ENCODE measurements at places on chromosomes 6 and 20. TPM values are rescaled to one million over a fixed set of nuclear protein-coding genes. Genes with fewer than 3 reads are reported as not detected.
A peak's percentile ranks its signal among the peaks of the same experiment; 100 is the strongest.

GRCh38 chr6:159212525-159213280, 43.5 kb downstream of the FNDC1 start:
- H3K4me1 ChIP-seq, result no peaks in the 10 kb centered on the region
- H3K27me3 ChIP-seq, result no peaks in the 10 kb centered on the region
- no peak overlapping the region for H3K27ac ChIP-seq
- no peaks in the 10 kb centered on the region for H3K36me3 ChIP-seq

DNA sequence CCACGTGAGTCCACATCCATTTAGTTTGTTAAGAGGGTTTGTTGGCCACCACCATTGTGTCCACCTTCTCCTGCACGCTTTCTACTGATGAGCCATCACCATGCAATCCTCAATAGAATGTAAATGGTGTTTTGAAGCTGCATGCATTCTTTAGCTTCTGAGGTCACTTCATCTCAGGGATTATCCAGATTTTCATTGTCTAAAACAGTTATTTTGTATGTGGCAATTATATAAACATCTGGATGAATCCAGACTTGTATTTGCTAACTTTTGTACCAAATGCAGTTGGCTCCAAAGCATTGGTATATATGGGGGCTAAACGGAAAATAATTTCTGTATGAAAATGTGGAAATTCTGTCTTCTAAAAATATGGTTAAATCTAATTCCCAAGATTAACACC, 231.2 kb upstream of the ARID1B start:
- no peaks in the 10 kb centered on the region for H3K36me3 ChIP-seq
- H3K27me3 ChIP-seq, result peaks cover 6% of the 10 kb centered on the region
- no peak overlapping the region for H3K27ac ChIP-seq

DNA sequence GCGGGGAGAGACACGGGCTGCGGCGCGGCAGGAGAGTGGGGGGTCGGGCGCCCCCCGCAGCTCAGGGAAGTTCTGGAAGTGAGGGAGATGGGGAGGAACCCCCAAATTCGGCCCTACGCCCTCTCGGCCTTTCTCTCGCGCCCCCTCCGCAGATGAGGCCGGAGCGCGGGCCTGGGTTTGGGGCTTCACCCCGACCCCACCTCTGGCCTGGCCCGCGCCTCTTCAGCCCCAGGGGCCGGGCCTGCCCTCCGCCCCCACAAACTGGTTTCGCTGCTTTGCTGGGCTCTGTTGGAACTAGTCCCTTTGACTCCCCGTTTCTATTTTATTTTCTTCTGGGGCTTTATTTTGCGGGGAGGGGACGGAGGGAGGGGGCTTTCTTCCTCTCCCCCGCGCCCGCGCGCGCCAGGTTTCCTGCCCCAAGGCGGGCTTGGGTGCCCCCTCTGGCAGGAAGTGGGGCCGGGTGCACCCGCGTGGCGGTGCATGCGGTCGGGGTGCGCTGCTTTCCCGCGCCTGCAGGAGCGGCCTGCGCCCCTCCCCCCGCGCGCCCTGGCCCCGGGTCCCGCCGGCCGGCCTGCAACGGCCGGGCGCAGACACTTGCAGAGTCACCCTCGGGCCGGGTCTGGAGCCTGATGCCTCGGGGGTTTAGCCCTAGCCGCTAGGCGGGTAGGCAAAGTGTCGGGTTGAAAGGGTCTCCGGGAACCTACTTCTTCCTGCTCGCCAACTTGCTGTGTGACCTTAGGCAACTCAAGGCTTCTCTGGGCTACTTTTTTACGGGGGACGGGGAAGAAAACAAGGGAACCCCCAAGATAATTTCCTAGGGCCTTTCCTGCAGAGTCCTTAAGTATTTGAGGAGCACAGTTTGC, 1.3 kb downstream of the HMGA1 start:
- no peaks in the 10 kb centered on the region for H3K36me3 ChIP-seq
- peak; percentile 71 for DNase-seq
- peaks cover 23% of the 10 kb centered on the region for H3K4me1 ChIP-seq

- H3K4me3 ChIP-seq, result no peak overlapping the region
- no peaks in the 10 kb centered on the region for H3K36me3 ChIP-seq
- DNase-seq, result no peak
- H3K27me3 ChIP-seq, result no peaks in the 10 kb centered on the region
- no peak overlapping the region for H3K27ac ChIP-seq
Observed at GRCh38 chr6:149895833-149896271, 2.1 kb downstream of the RAET1E start.

DNA sequence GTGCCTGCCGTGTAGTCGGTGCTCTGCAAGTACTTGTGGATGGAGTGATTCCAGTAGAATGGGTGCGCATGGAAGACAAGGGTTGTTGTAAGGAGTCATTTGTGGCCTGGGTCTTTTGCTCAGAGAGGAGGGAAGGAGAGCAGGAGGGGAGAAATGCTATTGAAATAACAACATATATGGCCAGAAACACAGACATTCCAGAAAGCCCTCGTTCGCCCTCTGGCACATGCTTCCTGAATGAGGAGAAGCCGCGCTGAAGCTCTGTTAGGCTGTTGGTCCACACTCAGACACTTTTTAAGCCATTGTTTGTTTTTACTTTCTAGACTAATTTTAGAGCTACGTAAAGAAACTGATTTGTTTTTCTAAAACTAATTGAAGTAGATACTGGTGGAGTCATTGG, 107.4 kb downstream of the RPP40 start:
- no peak overlapping the region for H3K27ac ChIP-seq
- DNase-seq, result no peak
- no peaks in the 10 kb centered on the region for H3K4me1 ChIP-seq
- no peaks in the 10 kb centered on the region for H3K27me3 ChIP-seq
- H3K36me3 ChIP-seq, result no peaks in the 10 kb centered on the region

DNA sequence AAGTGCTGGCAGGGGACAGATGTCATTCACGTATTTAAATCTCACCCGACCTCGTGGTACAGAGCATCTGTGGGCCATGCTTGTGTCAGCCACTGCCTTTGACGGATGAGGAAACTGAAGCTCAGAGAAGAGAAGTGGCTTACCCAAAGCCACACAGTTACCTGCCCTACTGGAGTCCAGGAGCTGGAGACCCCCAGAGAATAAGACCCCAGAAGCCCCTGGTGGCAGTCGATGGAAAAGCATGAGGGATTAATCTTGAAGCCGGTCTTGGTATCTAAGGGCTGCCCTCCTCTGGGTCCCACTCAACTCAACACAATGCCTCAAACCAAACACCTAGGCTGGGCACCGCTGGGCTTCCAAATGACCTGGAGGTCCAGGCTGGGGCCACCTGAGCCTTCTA, 83.1 kb downstream of the GRM4 start:
- no peaks in the 10 kb centered on the region for H3K4me1 ChIP-seq
- H3K36me3 ChIP-seq, result no peaks in the 10 kb centered on the region
- H3K4me3 ChIP-seq, result no peak overlapping the region
- peaks cover 8% of the 10 kb centered on the region for H3K27me3 ChIP-seq

GRCh38 chr20:51346686-51347485, 195.6 kb downstream of the NFATC2 start:
- no peak for DNase-seq
- no peaks in the 10 kb centered on the region for H3K27me3 ChIP-seq
- no peaks in the 10 kb centered on the region for H3K36me3 ChIP-seq
- no peak overlapping the region for H3K27ac ChIP-seq

GRCh38 chr20:64048402-64049044, 916 bp downstream of the SOX18 start:
- peaks cover 47% of the 10 kb centered on the region for H3K27me3 ChIP-seq
- no peak overlapping the region for H3K4me3 ChIP-seq
- H3K27ac ChIP-seq, result no peak overlapping the region
- DNase-seq, result no peak

GRCh38 chr6:81515562-81516453, 236.7 kb downstream of the TENT5A start:
- H3K36me3 ChIP-seq, result no peaks in the 10 kb centered on the region
- H3K27me3 ChIP-seq, result no peaks in the 10 kb centered on the region

DNA sequence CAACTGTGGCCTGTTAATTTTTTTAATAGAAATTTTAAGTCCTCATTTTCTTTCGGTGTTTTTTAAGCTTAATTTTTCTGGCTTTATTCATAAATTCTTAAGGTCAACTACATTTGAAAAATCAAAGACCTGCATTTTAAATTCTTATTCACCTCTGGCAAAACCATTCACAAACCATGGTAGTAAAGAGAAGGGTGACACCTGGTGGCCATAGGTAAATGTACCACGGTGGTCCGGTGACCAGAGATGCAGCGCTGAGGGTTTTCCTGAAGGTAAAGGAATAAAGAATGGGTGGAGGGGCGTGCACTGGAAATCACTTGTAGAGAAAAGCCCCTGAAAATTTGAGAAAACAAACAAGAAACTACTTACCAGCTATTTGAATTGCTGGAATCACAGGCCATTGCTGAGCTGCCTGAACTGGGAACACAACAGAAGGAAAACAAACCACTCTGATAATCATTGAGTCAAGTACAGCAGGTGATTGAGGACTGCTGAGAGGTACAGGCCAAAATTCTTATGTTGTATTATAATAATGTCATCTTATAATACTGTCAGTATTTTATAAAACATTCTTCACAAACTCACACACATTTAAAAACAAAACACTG, 10.1 kb downstream of the HFE start:
- peak; percentile 86 for DNase-seq
- no peaks in the 10 kb centered on the region for H3K4me1 ChIP-seq
- no peak overlapping the region for H3K4me3 ChIP-seq
- no peak overlapping the region for H3K27ac ChIP-seq
- no peaks in the 10 kb centered on the region for H3K36me3 ChIP-seq

DNA sequence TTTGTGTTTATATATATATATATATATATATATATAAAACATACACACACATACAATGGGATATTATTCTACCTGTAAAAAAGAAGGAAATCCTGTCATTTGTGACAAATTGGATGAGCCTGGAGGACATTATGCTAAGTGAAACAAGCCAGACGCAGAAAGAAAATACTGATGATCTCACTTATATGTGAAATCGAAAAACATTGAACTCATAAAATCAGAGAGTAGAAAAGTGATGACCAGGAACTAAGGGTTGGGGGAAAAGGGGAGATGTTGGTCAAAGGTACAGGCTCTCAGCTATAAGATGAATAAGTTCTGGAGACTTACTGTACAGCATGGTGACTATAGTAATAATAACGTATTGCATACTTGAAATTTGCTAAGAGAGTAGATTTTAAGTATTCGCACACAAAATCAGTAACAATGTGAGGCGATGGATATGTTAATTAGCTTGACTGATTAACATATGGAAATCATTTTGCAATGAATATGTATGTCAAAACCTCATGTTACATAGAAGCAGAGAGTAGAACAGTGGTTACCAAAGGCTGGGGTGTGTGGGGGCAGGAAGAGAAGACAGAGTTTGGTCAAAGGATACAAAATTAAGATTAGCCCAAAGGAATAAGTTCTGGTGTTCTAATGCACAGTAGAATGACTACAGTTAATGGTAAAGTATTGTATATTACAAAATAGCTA, 92.3 kb upstream of the PHACTR1 start:
- DNase-seq, result no peak
- H3K4me1 ChIP-seq, result no peaks in the 10 kb centered on the region
- no peak overlapping the region for H3K4me3 ChIP-seq
- no peaks in the 10 kb centered on the region for H3K27me3 ChIP-seq
- no peak overlapping the region for H3K27ac ChIP-seq

GRCh38 chr6:25564943-25565342, 87.1 kb upstream of the SCGN start:
- H3K27me3 ChIP-seq, result no peaks in the 10 kb centered on the region
- H3K27ac ChIP-seq, result no peak overlapping the region

DNA sequence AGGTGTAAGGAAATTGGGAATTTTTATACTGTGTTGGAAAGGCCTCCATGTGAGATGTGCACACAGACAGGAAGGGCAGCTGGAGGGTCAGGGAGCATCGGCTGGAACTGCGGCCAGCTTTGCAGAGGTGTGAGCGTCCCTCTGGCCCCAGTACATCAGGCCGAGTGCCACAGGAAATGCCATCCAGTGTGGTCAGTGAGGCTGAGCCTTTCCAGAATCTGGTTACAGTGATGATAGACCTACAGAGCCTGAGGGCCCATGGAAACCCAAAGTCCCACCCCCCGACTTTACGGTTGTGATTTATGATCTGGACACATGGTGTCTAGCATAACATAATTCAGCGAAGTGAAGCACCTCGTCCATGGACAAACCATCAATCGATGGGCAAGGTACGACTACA, 137.3 kb upstream of the PDE10A start:
- no peaks in the 10 kb centered on the region for H3K36me3 ChIP-seq
- DNase-seq, result no peak
- H3K27ac ChIP-seq, result no peak overlapping the region
- H3K4me3 ChIP-seq, result no peak overlapping the region
- peaks cover 37% of the 10 kb centered on the region for H3K27me3 ChIP-seq

- peaks cover 5% of the 10 kb centered on the region for H3K27me3 ChIP-seq
- no peak overlapping the region for H3K4me3 ChIP-seq
- H3K27ac ChIP-seq, result no peak overlapping the region
- H3K36me3 ChIP-seq, result no peaks in the 10 kb centered on the region
- no peak for DNase-seq
- H3K4me1 ChIP-seq, result peaks cover 10% of the 10 kb centered on the region
Observed at GRCh38 chr6:150373260-150373701, 4.5 kb downstream of the IYD start.

DNA sequence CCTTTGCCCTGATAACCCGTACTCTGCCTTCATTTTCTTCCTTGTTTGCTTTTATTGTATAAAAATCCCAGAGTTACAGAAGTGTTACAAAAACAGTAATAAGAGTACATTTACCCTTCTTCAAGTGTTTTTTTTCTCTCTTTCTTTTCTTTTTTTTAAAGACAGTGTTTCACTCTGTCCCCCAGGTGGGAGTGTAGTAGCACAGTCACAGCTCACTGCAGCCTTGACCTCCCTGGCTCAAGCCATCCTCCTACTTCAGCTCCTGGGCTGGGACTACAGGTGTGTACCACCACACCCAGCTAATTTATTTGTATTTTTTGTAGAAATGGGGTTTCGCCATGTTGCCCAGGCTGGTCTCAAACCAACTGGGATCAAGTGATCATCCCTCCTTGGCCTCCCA, 402.7 kb downstream of the CDKAL1 start:
- H3K27ac ChIP-seq, result no peak overlapping the region
- H3K27me3 ChIP-seq, result no peaks in the 10 kb centered on the region
- no peak overlapping the region for H3K4me3 ChIP-seq
- no peaks in the 10 kb centered on the region for H3K36me3 ChIP-seq
- no peak for DNase-seq

DNA sequence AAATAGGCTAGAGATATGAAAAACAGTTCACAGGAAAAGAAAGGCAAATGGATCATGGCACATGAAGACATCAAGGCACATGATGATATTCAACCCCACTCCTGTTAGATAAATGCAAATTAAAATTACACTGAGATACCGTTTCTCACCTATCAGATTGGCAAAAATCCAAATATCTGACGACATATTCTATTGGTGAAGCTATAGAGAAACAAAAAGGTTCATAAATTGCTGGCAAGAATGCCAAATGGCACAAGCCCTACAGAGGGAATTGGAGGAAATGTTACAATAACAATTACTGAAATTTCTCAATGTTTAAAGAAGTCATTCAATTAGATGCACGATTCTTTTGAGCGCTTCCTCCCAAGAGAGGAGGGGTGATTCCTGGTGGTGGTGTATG, 45.3 kb upstream of the DSN1 start:
- no peak for DNase-seq
- H3K4me1 ChIP-seq, result peaks cover 7% of the 10 kb centered on the region
- no peak overlapping the region for H3K4me3 ChIP-seq
- H3K36me3 ChIP-seq, result no peaks in the 10 kb centered on the region
- H3K27ac ChIP-seq, result no peak overlapping the region

Gene BPIFB1
- polyA plus RNA-seq, result 0.85 TPM

Gene TRPC4AP
- 102 TPM for polyA plus RNA-seq

Gene PAK1IP1
- polyA plus RNA-seq, result 14.3 TPM

Gene YIPF3
- 163 TPM for polyA plus RNA-seq

Gene AVP
- polyA plus RNA-seq, result 1.2 TPM

Gene SAPCD1
- polyA plus RNA-seq, result 2.0 TPM

Gene MICAL1
- polyA plus RNA-seq, result 51.2 TPM

All from hepatocyte (in vitro differentiated cells).